Psoas muscle (tissue), 8 donors: ENCODE measurements at places on chromosomes 16 and 17. TPM values are rescaled to one million over a fixed set of nuclear protein-coding genes. Genes with fewer than 3 reads are reported as not detected.

The TBC1D10B gene
- 31.6 TPM for total RNA-seq

The RSKR gene
- total RNA-seq = 3.9 TPM

The E4F1 gene
- 22.9 TPM for total RNA-seq

The KCNJ18 gene
- total RNA-seq = not detected

The ICAM2 gene
- 34.8 TPM for total RNA-seq

DNA sequence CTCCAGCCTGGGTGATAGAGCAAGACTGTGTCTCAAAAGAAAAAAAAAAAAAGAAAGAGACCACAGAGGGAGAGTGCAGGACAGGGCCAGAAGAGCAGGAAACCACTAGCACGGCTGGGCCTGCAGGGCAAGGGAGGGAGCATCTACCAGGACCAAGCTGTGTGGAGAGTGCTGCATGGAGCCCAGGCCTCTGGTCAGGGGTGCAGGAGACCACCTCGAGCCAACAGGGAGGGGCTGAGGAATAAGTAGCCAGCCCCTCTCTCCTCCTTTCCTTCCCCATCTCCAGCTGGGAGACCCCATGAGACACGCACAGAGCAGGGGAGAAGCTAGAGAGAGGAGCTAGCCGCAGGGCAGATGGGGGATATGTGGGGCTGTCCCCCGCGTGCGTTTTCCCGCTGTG, 67.0 kb upstream of the DNAH17 start:
- DNase-seq = no peak

DNA sequence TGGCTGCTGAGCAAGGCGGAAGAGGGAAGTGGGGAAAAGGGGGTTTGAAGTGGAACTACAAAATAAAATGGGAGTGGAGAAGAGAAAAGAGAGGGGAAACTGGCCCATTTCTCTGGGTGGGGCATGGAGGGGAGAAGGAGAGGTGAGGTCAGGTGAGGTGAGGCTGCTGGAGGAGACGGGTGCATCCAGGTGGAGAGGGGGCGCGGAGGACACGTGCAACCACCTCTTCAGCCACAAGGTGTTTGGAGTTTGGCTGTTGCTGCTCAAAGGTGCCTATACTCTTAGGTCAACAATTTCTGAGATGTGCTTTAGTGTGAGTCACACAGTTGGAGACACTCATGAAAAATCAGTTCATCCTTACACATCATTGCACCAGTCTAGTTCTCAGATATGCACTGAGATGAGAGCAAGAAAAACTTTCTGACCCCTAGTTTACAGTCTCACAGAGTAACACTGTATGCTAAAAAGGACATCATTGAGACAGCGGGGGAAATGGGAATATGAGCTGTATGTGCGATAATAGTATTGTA, 4.8 kb downstream of the SLC6A4 start:
- DNase-seq = no peak
